Stimulated activated CD4-positive, alpha-beta T cell treated with anti-CD3 and anti-CD28 coated beads, Interleukin-4, amount 100 ng/mL, for 48 hours (primary cell): ENCODE measurements at places on chromosomes 6 and 20.

GRCh38 chr6:79239536-79240168 is 5.2 kb upstream of the HMGN3 start:
- no peak for DNase-seq

- no peak for DNase-seq
These were observed 25.9 kb upstream of the AIG1 start for GRCh38 chr6:143034689-143035334.

DNA sequence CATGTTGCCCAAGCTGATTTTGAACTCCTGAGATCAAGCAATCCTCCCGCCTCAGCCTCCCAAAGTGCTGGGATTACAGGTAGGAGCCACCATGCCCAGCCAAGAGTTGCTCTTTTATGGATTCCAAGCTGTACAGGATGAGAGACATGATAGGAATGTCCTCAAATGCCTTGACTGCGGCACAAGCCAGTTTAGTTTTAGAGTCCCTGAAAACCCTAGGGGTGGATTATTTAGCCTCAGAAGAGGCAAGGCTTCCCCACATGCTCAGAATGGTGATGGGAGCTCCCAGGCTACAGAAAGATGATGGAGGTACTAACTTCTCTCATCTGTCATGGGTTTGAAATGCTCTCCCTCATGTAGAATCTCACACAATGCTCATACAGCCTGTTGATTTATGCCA is 280.5 kb upstream of the PRND start:
- DNase-seq, result no peak

GRCh38 chr6:1187293-1188131 is 124.4 kb upstream of the FOXQ1 start:
- no peak for DNase-seq

- DNase-seq, result no peak
These were observed 3.5 kb upstream of the SYNJ2 start for GRCh38 chr6:157978021-157978783.

GRCh38 chr6:121335087-121336008 is 1.1 kb upstream of the TBC1D32 start:
- DNase-seq, result no peak

DNA sequence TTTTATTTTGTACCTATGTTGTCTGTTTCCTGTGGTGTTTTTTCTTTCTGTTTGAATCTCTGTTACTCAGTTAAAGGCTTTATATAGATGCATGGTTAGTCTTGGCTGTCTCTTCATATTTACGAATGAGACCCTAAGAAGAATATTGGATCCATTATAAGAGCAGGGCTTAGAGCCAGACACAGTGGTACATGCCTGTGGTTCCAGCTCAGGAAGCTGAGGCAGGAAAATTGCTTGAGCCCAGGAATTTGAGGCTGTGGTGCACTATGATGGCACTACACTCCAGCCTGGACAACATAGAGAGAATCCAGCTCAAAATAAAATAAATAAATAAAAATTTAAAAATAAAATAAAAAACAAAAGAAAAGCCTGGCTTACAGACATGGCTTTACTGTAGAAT is 211.1 kb downstream of the SOD2 start:
- no peak for DNase-seq

GRCh38 chr20:14992153-14992552 is 654.7 kb upstream of the FLRT3 start:
- no peak for DNase-seq

DNA sequence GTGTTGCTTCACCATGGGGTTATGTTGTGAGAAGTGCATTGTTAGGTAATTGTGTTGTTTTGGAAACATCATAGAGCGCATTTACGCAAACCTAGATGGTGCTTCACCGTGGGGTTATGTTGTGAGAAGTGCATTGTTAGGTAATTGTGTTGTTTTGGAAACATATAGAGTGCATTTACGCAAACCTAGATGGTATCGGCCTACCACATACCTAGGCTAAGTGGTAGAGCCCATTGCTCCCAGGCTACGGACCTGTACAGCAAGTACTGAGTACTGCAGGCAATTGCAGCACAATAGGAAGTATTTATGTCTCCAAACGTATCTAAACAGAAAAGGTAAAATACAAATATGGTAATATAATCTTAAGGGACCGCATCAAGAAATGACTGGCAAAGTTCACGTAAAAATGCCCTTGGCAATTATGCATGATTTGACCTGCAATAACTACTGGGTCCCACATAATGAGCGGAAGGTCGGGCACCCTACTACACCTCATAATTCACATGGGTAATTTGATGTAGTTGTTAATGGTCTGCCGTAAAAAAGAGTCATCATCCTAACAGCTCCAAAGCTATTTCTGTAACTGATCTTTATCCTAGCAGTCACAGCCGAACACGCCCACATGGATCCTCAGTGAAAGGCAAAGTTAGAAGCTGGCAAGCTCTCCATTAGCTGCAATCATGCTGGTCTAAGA is 76.0 kb downstream of the RSPH3 start:
- DNase-seq, result no peak

DNA sequence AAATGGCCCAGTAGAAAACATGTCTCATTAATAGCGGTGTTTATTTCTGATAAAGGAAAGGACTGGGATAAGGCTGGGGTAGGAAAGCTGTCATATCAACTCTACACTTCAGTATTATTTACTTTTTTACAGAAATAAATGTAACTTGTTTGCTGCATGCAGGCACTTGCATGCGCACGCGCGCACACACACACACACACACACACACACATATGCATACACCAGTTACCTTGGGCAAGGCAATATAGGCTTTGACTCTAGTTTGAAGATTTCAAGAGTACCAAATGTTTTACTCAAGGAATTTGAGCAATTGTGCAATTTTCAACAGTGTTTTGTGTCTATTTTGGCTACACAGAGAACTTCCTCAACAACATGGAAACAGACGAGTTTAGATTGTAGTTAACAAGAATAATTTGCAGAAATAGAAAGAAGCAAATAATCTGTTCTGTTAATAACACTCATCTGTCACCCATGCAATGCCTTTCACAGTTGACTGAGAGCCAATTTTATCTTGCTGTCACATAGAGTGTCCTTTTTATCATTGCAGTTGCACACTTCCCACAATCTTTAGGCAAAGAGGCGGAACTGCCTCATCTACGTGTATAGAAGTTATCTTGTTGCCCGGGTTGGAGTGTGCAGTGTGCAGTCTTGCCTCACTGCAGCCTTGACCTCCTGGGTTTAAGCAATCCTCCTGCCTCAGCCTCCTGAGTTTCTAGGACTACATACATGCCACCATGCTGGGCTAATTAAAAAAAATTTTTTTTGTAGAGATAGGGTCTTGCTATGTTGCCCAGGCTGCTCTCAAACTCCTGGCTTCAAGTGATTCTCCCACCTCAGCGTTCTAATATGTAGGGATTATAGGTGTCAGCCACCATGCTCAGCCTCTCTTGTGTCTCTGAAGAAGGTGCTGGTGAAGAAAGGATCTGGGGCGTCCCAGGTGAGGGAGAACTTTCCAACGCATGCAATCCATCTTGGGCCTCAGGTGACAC is 74.8 kb upstream of the SHLD1 start:
- DNase-seq, result no peak

- DNase-seq, result no peak
These were observed 129.0 kb downstream of the ANKRD60 start for GRCh38 chr20:58099291-58099935.

DNA sequence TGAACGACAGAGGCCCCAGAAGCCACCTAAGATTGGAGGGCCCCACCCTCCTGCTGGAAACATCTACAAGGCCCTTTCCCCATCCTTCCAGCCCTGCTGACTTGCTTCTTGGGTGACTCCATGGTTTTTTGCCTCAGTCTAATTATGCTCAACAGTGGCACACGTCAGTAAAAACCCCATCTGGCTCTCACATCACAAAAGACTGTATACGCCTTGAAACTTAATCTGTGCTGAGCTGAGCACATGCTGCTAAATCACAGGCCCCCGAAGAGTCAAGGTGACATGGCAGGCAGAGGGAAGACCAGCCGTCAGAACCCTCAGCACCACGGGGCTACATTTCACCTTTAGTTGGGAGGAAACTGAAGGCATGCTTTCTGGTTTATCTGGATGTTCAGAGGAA is 323.1 kb downstream of the CDH26 start:
- no peak for DNase-seq

GRCh38 chr20:54107600-54108325 is 37.4 kb upstream of the BCAS1 start:
- no peak for DNase-seq

GRCh38 chr20:60934724-60935123 is 317.3 kb upstream of the CDH4 start:
- DNase-seq, result no peak

DNA sequence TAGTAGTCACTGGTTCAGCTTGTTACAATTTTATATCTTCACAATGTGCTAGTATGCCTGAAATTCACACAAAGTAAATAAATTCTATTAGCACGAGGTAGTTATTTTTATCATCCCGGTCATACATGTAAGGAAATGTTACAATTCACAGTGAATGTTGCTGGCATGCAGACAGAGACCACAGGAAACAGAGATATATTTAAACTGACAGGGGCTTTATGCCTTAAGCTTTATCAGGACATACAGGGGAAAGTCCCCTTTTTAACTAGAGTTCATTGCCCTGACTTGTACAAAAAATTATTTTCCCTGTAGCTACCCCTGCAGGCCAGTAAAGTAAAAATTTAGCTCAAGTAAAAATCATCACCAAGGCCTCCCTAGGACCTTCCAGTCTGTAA is 712.0 kb upstream of the NRSN1 start:
- DNase-seq, result no peak
